Neural crest cell (in vitro differentiated cells): ENCODE measurements at places on chromosomes 11 and 22. TPM values are rescaled to one million over a fixed set of nuclear protein-coding genes. Genes with fewer than 3 reads are reported as not detected.

The MMP12 gene
- total RNA-seq: not detected in 2 replicates

The DMC1 gene
- total RNA-seq: 8.1 and 9.0 TPM in 2 replicates

The CDCA5 gene
- total RNA-seq: 83.1 and 84.8 TPM in 2 replicates

The TMEM132A gene
- 195 and 216 TPM in 2 replicates for total RNA-seq

The SHISAL1 gene
- 4.2 and 4.3 TPM in 2 replicates for total RNA-seq

The PRODH gene
- total RNA-seq: 0.09 and 1.3 TPM in 2 replicates

The TUBGCP6 gene
- total RNA-seq: 48.8 and 54.4 TPM in 2 replicates

The MOGAT2 gene
- not detected in 2 replicates for total RNA-seq

The MUC5AC gene
- not detected in 2 replicates for total RNA-seq

The RFPL3 gene
- not detected in 2 replicates for total RNA-seq

The MRGPRX3 gene
- total RNA-seq: 0.14 TPM in 1 of 2 replicates, not detected in the other

The C11orf97 gene
- not detected in 2 replicates for total RNA-seq
